ENCODE measurements at places on chromosomes 13 and 19. TPM values are rescaled to one million over a fixed set of nuclear protein-coding genes. Genes with fewer than 3 reads are reported as not detected.

The FREM2 gene
- total RNA-seq, result 22.2 TPM

GRCh38 chr19:34236035-34236987, 18.0 kb upstream of the GARRE1 start:
- DNase-seq, result no peak

DNA sequence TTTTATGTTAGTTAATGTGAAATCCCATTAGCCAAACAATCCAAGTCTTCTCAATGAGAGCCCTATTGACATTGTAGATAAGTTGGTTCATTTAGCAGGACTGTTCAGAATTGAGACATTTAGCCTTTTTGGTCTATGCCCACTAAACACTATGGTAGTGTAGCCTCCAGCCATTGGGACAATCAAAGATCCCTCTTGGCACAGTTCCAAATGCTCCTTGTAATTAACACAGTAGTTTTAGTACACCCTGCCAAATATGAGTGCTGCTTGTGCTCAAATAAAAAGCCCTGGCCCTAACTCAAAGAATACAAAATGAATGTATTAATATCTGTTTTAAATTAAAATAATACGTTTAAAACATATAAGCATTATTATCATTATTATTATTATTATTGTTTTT, 15.4 kb upstream of the FAM216B start:
- DNase-seq, result no peak

DNA sequence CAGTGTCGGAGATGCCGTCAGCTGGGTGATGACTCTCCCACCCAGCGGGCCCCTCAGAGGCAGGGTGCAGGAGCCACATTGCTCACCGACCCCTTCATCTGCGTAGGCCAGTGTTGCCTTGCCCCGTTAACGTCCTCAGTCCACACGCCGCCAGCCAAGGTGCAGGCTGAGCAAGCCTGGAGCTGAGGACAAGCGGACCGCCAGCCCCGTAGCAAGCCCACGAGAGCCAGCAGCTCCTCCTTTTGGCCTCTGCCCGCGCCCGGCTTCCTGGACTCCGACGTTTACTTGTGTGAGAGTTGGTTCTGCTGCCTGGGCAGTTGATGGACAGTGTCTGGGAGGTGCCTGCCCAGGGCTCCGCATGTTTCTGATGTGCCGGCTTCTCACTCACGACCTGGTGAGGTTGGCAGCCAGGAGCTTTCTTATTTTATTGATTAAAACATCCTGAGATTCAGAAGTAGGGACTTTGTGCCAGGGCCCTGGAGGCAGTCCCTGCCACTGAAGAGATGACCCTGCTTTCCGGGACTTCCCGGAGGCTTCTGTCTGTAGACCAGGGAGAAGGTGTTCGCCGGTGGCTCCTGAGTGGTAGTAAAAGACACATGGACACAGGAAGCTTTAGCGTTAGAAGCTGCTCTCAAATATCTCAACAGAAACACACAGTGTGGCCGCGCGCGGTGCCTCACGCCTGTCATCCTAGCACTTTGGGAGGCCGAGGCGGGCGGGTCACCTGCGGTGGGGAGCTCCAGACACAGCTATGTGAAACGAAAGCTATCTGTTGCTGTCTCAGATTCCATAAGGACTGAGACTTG, 5.8 kb downstream of the DAZAP1 start:
- DNase-seq, result no peak

The RXFP2 gene
- not detected for total RNA-seq

GRCh38 chr13:27665333-27665732, 43.6 kb downstream of the POLR1D start:
- no peak for DNase-seq

DNA sequence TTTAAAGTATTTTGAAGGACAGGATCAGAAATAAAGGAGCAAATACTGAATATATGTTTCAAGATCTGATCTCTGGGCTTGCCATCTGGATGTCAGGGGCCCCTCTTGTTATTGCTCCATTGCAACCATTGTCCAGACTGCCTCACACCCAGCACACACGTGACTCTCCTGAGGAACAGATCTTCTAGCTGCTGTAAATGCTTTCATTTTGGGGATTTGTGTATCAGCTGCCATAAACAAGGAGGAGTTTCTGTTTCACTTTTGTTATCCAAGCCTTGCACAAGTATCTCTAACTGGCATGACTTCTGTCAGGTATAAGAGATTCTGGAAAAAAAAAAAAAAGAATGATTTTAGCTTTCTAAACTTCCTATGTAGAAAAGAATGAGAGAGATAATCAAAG, 1624.1 kb upstream of the PRR20A start:
- no peak for DNase-seq

DNA sequence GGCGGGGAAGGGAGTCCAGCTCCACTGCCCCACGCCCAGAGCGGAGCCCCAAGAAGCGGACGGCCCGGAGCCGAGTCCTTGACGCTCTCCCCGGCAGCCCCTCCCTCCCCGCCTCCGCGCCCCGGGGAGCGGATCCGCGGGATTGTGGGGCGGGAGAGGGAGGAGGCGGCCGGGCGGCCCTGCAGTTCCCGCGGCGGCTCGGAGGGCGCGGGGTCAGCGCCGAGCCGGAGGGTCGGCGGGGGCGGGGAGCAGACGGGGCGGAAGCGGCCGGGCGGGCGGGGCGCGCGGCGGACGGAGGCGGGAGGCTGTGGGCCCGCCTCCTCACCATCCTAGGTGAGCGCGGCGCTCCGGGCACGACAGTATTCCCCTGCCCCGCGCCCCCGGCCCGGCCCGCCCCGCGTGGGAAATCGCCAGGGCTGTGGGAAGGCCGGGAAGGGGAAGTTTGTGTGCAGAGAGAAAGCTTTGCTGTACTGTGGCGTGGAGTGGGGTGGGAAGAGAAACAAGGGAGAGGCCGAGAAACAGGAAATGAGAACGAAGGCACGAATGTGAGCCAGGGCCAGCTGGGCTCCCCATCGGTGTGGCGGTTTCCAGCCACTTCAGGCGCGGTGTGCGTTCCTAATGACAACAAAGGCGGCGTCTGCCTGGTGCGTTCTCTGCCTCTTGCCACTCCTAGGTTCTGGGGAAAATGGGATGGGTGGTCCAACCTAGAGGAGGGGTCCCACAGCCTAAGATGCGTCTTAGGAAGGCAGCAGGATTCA, 1.3 kb upstream of the KLF12 start:
- DNase-seq, result peak; percentile 84

GRCh38 chr13:43054803-43055802, 31.7 kb downstream of the DNAJC15 start:
- no peak for DNase-seq

DNA sequence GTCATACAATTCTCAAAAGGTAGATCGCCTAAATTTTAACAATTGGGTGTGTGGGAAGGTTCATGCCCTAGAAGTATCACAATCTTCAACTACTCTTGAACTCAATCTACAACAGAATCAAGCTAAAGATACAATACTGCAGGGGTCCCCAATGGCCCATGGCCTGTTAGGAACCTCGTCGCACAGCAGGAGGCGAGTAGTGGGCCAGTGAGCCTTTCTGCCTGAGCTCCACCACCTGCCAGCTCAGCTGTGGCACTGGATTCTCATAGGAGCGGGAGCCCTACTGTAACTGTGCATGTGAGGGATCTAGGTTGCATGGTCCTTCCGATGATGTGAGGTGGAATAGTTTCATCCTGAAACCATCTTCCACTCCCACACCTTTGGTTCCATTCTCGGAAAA, 230.6 kb downstream of the KLF12 start:
- no peak for DNase-seq

The CLEC11A gene
- 5.2 TPM for total RNA-seq

The ZNF112 gene
- total RNA-seq, result 2.8 TPM

The NMRK2 gene
- 86.2 TPM for total RNA-seq

The FBXW9 gene
- total RNA-seq, result 10.8 TPM

- DNase-seq, result peak; percentile 94
Measured at GRCh38 chr19:8505680-8506401, 3.4 kb upstream of the PRAM1 start.

DNA sequence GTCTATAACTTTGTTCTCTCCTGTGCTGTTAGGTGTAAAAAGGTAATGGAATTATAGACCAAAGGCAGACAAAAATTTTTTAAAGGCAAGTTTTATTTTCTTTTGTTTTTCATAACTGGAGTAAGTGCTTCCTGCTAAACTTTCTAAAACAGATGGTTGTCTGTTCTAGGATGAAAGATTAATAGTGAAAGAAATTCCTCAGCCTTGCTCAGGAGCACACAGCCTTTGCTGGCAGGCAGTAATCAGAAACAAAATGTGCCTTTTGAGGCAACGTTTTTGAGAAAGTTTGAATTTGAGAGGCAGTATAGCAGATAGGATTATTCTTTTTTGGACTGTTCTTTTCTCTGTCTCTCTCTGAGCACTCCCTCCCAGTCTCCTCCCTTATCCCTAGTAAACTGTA, 2749.5 kb downstream of the PCDH9 start:
- DNase-seq, result no peak

The PEAK3 gene
- total RNA-seq, result not detected

- DNase-seq, result no peak
Measured at GRCh38 chr19:56972291-56972841, 131.8 kb upstream of the PEG3 start.

GRCh38 chr19:50252887-50253268, 49.5 kb downstream of the MYH14 start:
- no peak for DNase-seq

- no peak for DNase-seq
Measured at GRCh38 chr19:2059422-2060201, 8.6 kb upstream of the MKNK2 start.

The ACER1 gene
- total RNA-seq, result not detected

DNA sequence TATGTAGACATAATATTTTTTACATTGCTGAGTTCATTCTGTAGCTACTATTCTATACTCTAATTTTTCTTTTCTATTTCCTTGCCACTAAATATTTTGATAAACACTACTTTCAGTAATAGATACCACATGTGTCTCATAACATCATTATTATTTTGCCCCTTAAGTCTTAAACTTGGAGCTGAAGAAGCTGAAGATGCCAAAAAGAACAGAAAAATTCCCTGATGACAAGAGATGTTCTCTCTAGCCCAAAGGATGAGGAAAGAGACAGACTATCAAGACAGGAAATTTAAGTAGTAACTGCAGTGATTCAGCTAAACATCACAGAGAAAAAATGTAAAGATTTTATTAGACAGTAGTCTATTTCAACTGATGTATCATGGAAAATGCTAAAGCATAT, 322.0 kb upstream of the KLHL1 start:
- DNase-seq, result no peak

The TNFRSF19 gene
- total RNA-seq, result 0.57 TPM

- no peak for DNase-seq
Measured at GRCh38 chr19:5143471-5144411, 174.8 kb downstream of the KDM4B start.

The SNRPD2 gene
- total RNA-seq, result 761 TPM

DNA sequence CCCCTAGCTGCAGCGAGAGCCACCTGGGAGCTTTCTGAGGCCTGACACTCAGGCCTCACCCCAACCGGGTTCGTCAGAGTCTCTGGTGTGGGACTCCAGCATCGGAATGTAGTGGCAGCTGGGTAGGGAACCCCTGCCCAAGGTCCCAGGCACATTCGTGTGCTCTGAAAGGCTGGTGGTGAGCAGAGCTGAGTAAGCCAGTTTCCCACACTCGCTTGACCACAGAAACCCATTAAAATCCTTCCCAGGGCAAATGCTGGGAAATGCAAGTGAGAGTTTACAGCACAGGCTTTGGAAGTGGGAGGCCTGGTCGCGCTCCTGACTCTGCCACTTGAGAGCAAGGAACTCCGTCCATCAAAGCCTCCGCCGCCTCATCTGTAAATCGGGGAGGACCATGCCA, 4.2 kb downstream of the TRAPPC6A start:
- DNase-seq, result no peak

DNA sequence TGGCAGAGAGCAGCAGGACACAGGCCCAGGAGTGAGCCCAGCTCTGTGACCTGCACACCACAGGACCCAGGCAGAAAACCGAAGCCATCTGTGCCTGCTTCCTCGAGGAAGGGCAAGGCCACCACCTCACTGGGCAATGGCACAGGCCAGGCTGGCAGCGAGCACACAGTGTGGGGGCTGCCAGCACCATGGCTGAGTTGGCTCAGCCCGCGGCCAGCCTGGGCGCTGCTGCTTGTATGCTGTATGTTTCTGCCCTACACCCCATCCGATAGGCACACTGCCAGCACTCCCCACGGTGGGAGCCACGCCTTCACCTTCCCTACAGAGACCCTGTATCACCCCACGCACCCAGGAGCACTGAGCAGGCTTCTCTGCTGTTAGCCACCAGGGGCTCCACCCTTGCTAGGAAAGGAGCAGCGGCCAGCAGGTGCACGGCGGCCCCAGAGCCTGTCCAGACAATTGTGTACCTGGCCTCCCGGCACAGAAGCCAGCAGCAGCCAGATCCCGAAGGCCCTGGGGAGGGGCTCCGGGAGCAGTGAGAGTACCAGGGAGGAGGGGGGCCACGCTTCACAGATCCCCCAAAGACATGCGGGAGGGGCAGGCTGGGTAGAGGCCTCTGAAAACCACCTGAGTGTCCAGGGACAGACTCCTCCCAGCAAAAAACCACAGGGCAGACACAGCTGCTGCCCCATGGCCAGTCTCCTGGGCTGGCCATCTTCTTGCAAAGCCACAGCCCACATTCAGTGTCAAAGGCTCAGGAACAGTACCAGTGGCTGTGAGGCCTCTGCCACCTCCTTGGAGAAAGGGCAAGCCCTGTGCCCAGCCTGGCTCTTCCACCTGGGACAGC, 56.1 kb downstream of the MLLT1 start:
- DNase-seq, result no peak

DNA sequence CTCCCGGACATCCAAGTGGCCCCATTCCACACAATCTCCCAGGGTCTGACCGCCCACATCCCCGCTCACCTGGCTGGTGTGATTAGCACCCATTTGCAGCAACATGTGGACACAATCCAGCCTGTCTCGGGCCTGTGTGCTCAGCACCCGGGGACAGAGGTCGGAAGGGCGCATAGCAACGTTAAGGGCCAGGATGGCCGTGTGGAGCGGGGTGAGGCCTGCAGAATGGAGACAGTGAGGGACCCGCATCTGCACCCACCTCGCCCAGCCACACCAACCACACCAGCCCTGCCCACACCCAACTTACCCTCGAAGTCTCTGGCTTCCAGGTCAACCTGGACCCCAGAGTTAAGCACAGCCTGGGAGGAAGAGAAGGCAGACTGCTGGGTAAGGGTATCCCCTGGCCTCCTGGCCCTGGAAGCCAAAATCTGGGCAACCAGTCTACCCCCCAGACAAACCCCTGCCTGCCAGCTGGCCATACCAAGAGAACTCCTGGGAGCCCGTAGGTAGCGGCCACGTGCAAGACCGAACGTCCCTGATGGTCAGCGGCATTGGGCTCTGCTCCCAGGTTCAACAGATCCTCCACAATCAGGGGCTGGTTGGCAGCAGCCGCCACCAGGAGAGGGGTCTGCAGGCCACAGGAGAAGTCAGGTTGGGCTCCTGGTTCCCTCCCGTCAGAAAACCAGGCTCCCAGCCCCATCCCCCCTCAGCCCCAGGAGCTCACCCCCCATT, 4.3 kb downstream of the NFKBID start:
- DNase-seq, result no peak

The ZNF540 gene
- 0.21 TPM for total RNA-seq

GRCh38 chr19:46155237-46155636, 7.2 kb downstream of the IGFL2 start:
- no peak for DNase-seq
